ENCODE measurements at places on chromosomes 7 and 10.

DNA sequence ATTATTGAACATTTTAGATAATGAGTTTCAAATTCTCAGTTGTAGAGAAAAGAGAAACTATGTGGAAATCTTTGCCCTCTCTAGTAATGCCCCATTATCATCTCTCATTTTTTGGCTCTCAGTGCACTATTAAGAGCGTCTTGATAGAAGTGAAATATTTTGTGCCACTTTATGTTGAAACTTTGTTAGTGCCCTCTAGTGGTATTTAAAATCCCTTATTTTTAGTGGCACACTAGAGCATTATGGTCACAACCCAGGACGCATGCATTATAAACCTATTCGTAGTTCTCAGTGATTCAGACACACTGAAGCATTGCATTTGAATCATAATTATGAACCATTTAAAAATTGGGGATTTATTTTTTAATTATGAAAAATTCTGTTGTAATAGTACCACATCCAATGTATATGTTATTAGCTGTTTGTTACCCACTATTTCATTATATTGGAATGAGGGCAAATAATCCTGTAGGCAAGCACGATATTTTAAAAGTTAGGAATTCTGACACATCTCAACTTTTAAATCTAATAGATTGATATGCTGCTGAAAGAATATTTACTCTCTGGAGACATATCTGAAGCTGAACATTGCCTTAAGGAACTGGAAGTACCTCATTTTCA is 21.9 kb downstream of the PDCD4 start:
- DNase-seq = peak; percentile 76

DNA sequence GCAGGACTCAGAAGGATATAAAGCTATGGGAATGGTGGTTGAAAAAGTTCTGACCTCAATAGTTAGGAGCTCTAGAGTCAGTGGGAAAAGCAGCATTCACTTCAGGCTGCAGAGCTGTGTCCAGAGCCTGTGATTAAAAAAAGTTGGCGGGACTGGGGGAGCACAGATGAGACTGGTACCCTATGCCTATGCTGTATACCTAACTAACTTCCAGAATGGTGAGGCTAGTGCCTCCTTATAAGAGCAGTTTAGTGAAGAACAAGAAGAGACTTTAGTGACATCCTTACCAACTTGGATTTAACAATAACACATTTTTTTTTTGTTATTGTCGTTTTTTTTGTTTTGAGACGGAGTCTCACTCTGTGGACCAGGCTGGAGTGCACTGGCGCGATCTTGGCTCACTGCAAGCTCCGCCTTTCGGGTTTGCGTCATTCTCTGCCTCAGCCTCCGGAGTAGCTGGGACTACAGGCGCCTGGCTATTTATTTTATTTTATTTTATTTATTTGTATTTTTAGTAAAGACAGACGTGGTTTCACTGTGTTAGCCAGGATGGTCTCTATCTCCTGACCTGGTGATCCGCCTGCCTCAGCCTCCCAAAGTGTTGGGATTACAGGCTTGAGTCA is 6.6 kb upstream of the ZNF282 start:
- no peak for DNase-seq

DNA sequence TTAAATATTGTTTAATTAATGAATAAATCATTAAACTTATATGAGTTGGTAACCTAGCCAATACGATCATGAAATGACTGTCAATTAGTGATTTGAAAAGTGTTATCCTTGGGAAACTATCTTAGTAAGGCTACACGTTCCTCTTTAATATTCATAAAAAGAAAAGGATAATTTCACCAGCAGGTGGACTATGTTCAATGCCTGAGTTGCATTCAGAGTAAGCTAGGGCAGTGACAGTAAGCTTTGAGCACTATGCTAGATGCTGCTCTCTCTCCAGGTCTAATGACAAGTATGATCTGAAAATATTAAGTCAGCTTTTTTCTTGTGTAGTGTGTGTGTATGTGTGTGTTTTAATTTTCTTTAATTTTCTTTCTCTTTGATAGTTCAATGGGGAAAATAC is 486.3 kb upstream of the PCDH15 start:
- DNase-seq = no peak

- no peak for DNase-seq
Observed at GRCh38 chr10:13823096-13823708, 236.4 kb downstream of the PRPF18 start.

DNA sequence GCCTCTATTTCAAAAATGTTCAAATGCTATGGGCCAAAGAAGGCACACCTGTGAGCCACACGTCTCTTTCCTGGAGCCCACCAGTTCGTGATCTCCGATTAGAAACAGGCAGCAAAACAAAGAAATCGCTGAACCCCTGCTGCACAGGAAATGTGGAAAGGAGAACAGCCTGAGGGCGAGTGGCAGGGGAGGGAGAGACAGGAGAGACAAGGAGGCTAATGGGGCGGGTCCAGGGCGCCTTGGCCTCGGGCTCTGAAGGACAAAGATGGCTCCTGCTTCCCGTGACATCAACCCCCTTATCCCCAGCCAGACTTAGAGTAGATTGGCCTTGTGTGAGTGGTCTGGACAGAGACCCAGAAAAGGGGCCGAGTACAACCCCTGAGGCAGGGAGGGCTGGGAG is 62.4 kb upstream of the DOCK1 start:
- DNase-seq = no peak

DNA sequence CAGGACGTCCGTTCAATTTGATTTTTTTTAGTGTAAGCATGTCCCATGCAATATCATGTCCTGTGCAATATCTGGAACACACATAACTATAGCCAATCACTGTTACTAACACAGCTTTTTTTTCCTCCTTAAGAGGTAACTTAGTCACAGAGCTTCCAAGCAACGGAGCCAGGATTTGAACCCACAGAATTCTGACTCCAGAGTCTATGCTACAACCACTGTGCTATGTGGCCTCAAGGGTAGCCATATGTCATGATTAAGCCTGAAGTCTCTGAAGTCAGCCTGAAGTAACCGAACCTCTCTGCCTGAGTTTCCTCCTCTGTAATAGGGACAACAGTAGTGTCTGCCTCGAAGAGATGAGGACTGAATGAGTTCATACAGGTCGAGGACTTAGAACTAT is 42.2 kb upstream of the TCF7L2 start:
- DNase-seq = no peak

GRCh38 chr7:93160410-93160809 is 12.2 kb upstream of the SAMD9L start:
- DNase-seq = no peak

GRCh38 chr7:69996121-69996520 is 397.8 kb downstream of the AUTS2 start:
- DNase-seq = no peak

- DNase-seq = no peak
Observed at GRCh38 chr10:108631332-108631731, 1292.0 kb downstream of the XPNPEP1 start.

DNA sequence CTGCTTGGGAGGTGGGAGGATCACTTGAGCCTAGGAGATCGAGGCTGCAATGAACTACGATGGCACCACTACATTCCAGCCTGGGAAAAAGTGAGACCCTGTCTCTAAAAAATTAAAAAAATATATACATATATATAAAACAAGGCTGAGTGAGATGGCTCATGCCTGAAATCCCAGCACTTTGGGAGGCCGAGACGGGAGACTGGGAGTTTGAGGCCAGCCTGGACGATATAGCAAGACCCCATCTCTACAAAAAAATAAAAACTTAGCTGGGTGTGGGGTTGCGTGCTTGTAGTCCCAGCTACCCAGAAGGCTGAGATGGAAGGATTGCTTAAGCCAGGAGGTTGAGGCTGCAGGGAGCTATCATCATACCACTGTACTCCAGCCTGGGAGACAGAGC is 87.6 kb downstream of the CARD11 start:
- DNase-seq = no peak

DNA sequence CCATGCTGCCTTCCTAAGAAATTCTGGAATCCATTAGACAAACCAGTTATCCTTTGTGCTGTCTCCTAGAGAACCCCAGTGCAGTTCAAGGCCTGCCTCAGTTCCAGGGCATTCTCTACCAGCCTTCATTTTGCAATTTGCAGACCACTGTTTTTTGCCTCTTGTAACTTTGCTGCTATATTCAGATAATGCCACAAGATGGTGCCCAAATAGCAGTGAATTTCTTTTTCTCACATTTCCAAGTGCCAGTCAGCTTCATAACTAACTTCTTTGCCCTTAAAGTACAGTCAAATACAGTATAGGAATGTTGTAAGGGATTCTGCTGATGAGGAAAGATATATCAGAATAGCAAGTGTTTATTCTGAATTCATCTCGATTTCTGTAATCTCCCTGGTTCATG is 25.2 kb downstream of the LOXL4 start:
- no peak for DNase-seq

DNA sequence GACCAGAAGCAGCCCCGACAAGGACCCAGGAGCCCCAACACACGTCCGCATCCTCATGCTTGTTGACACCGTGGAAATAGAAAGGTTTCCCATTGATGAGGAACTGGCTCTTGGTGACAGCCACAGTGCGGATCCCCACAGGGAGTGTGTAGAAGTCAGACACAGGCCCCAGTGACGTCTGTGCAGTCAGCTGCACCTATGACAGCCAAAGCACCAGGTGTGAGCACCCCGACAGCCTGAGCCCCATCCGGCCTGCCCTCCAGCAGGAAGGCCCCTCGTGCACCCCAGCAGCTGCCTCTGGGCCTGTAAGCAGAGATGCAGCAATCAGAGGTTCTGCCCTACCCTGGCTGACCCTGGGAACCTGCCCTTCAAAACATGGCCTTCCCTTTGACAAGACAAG is 7.1 kb downstream of the GUSB start:
- DNase-seq = no peak

- peak; percentile 50 for DNase-seq
Observed at GRCh38 chr10:15433850-15434537, 62.9 kb upstream of the FAM171A1 start.

DNA sequence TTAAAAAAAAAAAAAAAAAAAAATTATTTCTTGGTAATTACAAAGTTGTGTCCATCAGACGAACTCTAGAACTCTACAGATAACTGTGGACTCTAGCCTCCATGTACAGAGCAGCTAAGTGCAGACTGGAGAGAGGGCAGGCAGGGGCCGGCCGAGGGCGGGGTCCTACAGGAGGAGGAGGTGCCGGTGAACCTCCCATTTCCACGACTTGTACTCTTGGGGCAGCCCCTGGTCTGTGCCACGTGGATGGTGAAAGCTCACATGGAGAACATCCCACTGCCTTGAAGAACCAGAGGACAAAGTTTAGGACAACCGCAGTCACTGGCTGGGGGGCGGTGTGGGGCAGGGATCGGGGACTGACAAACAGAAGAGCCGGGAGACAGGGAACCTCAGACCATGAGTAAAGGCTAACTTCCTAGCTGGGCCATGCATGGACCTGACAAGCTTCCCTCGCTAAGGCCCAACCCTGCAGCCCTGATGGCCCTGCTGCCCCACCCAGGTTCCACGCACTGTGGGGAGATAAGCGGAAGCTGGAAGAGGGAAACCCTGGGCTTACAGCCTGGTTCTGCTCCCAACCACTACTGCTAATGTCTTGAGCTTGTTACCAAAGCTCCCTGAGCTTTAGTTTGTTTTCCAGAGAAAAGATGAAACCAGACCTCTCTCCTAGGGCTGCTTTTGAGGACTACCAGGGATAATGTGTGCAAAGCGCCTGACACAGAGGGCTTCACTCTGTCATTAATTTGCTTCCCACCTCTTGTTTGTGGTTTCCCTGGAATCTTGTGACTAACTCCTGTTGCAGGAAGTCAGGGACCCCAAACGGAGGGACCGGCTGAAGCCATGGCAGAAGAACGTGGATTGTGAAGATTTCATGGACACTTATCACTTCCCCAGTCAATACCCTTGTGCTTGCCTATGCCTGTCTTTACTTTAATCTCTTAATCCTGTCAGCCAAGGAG is 16.1 kb upstream of the SEC61G start:
- no peak for DNase-seq

DNA sequence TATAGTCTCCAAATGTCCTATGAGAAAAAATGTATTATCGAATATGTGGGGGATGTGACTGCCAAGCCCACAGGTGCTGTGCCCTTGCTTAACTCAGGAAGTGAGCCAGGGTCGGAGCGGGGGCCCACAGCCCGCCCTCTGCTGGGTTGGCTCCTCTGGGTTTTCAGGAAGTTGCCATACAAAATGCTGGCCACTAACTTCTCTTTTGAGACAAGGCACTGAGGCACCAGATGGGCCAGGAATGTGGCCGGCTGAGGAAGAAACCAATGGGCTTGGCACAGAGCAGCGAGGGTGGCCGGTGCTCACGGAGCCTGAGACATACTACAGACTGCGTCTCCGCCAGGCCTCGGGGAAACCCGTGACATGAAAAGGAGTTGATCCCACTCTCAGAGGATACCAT is 58.9 kb downstream of the FAM53B start:
- no peak for DNase-seq

DNA sequence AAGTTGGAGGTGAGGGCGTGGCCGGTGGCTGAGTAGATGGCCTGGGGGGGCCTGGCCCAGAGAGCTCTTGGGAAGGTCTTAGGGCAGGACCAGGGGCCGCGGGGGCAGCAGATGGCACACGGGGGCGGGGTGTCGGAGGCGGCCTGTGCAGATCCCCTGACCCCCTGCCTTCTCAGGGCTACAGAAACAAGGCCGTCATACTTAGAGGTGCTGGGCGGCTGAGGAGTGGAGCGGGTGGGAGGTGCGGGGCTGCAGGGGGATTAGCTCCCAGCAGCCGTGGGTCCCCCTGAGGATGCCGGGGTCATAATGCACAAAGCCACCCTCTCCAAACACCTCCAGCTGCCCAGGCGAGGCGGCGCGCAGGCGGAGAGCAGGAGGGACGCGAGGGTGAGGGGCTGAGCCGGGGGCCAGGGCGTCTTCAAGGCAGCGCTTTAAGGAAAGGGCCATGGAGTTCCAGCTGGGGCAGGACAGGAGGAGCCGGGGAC is 40.4 kb upstream of the ZNF32 start:
- no peak for DNase-seq

GRCh38 chr7:11707606-11708193 is 124.3 kb downstream of the THSD7A start:
- no peak for DNase-seq

GRCh38 chr7:157009170-157009777 is 1.2 kb downstream of the MNX1 start:
- DNase-seq = no peak

- no peak for DNase-seq
Observed at GRCh38 chr10:22552888-22553378, 161.4 kb downstream of the PIP4K2A start.

DNA sequence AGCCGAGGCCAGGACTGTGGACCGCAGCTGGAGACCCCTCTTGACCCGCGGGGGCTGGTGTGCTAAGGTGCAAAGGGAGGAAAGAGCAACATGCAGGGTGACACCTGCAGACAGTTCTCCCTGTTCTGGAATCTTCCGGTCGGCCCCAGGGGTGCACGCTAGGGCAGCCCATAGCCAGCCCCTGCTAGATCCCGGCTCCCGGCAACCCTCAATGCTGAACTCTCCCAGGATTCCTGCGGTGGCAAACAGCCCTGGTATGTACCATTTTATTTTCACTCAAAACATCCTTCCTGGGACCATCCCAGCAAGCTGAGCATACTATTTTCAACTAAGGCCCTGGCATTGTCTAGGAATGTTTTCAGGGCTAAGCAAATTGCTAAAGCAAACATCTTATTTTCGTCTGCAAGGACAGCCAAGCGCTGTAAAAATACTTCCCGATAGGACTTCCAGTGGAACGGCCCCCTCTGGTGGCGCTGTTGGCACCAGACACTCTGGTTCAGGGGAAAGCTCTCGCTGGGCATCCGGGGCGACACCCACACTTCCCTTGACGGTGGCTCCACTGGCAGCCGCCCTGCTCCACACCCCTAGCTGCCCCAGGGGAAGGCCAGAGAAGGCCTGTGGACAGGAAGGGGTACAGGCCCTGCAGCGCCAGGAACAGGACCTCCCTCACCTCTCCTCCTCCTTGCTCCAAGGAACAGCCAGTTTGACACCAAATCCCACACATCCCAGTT is 99.4 kb downstream of the CTBP2 start:
- DNase-seq = peak; percentile 35

- DNase-seq = no peak
Observed at GRCh38 chr7:16589881-16590280, 55.7 kb downstream of the ANKMY2 start.

- DNase-seq = no peak
Observed at GRCh38 chr10:14047431-14047830, 283.3 kb downstream of the FRMD4A start.

Data from CD4-positive, alpha-beta T cell treated with Interleukin-10 for 1 hour (primary cell).